ENCODE measurements at places on chromosomes 11 and 22.

GRCh38 chr22:27669798-27670599, 131.6 kb downstream of the MN1 start:
- DNase-seq, result peak; percentile 44

- DNase-seq, result no peak
These were observed 13.0 kb upstream of the MALAT1 start for GRCh38 chr11:65485920-65486219.

- DNase-seq, result no peak
These were observed 353.2 kb upstream of the TENM4 start for GRCh38 chr11:79794057-79794456.

DNA sequence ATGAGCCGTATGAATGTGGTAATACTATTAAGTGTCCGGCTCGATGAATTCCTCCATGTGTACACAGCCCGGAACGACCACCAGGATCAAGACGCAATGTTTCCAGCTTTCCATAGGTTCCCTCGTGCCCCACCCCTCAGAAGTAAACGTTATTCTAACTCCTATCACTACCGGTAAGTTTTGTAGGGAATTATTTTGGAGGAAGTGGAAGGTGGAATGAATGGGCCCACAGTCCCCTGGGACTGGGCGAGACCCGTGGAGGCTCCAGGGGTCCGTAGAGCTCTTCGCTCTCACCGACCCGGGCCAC, 720 bp upstream of the FAR1 start:
- peak; percentile 2 for DNase-seq

DNA sequence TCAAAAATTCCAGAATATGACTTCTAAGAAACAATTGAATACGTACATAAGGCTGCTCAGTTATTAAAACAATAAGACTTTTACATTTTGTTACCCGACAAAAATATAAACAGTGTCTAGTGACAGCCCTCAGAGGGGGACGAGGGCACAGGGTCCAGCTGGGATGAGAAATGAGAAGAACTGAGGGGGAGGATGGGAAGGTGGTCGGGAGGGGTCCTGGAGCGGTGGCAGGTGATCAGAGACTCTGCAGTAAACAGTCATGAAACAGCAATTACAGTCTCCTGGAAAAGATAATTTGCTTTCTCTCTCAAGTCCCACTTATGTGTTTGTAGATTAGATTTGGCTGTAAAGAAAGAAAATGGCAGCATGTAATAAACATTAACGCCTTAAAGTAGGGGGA, 56.0 kb downstream of the PACSIN2 start:
- DNase-seq, result no peak

GRCh38 chr11:10637731-10638151, 55.8 kb downstream of the IRAG1 start:
- no peak for DNase-seq

DNA sequence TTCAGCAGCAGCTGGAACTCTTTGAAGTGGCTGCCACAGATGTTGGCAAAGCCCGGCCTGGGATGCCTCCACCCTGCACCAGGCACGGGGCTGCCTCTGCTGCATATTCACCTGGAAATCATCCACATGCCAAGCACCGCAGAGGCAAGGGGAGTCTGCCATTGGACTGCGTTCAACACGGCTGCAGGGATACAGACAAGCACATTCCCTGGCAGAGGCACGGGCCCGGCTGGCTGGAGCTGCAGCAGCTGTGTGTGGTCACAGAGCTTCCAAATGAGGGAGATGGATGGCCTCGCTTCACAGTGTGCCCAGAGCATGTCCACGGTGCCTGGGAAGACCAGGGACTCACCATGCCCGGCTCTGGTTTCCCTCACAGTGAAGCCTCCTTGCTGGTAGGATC, 1378.9 kb downstream of the TBC1D22A start:
- no peak for DNase-seq

GRCh38 chr22:35892192-35892591, 136.4 kb downstream of the RBFOX2 start:
- peak; percentile 77 for DNase-seq

- DNase-seq, result no peak
These were observed 57.8 kb upstream of the ARHGAP32 start for GRCh38 chr11:129249923-129250322.

DNA sequence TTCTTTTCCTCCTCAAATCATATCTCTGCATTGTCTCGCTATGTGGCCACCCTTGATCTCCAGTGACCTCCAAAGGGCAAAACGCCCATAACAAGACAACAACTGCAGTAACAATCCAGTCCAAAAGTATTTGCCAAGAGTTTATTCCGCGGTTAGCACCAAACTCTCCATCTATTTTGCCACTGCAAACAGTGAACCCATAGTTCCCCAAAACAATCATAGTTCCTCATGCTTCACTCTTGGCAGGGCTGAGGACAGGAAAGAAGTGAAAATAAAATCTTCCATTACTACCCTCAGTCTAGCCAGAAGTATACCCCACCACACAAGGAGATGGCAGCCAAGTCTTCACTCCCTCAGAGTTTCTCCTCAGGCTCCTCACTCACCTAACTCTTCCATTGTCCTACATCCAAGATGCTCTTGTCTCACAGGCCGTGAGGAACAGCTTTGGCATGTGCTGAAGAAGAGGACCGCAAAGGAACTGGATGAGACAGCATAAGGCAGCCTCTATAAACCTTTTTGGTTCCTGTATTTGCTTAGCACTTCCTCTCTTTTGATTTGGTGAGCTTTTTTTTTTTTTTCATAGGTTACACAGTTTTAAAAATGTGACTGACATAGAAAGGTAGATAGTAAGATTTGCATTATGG, at the start of gene LPXN:
Gene LPXN (minus strand): TSS at position 480 of the 644 bp plus-strand sequence. CDS start 84 bp downstream, at position 396.
- peak; percentile 69 for DNase-seq

- peak; percentile 71 for DNase-seq
These were observed 22.9 kb upstream of the MRPL17 start for GRCh38 chr11:6705905-6706535.

DNA sequence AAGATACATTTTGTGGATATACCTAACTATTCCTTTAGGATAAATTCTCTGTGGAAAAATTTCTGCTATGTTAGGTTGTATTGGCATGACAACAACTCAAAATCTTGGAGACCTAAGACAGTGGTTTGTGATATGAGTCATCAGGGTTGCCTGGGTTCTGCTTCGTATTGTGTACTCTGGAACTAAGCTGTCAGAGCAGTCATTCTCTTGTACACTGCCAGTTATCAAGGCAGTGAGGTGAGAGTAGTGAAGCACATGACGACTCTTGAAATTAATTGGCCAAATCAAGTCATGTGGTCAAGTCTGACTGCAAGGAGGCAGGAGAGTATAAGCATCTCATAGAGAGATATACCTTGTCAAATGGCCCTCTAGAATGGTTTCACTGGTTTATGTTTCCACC, 104.4 kb downstream of the FANCF start:
- DNase-seq, result no peak

DNA sequence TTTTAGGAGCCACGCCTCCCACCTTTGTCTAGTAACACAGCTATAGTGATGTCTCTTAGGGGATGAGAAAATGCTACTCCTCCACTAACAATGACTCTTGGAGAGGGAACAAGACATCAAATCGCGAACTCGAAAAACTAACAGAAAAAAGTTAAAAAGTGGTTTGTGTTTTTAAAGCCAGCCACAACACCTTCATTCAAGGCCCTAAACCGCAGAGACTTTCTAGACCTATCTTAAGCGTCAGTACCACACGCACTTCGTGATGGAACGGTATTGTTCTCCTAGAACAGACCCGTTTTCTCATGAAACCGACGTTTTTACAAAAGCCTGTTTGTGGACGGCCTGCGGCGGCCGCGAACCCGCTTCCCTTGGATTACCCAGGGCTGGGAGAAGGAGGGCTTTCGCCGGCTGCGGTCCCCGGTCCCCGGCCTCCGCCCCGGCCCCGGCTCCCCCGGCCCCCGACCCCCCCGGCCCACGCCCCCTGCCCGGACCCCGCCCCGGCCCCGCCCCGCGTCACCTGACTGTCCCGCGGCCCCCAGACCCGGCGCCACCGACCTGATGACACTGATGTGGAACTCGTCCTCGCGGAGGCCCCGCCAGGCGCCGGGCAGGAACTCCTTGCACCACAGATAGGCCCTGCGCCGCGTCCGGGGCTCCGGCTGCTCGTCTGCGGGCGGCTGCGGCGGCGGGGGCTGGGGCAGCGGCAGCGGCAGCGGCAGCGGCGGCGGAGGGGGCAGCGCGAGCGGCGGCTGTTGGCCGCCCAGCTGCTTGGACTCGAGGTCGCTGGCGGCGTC, 718 bp downstream of the CHKA start:
- DNase-seq, result peak; percentile 67

DNA sequence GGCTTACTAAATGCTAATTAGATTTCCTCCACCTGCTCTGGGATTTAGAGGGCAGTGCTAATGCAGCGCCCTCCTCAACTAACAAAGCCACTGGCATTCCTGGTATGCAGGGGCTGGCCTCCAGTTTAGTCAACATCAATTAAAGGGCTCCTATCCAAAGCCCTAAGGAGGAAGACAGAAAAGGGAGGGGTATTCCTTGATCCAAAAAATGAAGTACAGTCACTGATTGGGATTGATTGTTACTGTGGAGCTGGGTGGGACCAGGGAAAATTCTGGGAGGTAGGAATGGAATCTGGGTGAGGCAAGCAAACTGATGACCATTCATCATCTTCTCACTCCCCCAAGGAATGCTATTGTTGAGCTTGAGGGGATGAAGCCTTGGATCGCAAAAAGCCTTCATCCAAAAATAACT, 52.2 kb downstream of the GAB2 start:
- peak; percentile 15 for DNase-seq

GRCh38 chr11:119694334-119694733, 34.7 kb downstream of the NECTIN1 start:
- DNase-seq, result peak; percentile 19

DNA sequence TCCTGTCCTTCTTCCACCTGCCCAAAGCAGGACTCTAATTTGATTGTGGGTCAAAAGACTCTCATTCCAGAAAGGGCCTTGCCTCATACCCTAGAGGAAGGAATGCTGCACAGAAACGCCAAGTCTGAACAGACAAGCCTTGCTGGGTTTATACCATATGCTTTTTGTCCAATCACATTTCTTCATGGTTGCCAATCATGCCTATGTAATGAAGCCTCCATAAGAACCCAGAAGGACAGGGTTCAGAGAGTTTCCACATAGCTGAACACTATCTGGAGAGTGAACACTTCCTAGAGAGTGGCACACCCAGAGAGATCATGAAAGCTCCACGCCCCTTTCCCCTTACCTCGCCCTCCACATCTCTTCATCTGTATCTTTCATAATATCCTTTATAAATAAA, 4.8 kb upstream of the SAA2 start:
- no peak for DNase-seq

DNA sequence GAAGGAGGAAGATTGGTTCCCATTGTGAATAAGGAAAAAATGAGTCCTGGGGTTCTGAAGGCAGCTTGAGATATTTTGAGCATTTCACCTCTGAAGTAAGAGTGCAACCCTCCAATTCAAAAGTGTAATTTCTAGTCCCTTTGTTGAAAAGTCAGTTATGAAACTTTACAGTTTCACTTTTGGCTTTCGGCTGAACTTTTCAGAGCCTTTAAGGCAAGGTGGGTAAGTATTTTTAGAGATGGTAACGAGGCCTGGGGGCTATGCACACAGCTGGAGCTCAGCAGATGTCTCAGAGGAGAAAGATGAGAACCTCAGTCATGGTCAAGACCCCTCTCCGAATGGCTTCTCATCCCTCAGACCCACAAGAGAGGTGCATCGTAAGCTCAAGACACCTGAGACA, 267.6 kb downstream of the KIRREL3 start:
- no peak for DNase-seq

DNA sequence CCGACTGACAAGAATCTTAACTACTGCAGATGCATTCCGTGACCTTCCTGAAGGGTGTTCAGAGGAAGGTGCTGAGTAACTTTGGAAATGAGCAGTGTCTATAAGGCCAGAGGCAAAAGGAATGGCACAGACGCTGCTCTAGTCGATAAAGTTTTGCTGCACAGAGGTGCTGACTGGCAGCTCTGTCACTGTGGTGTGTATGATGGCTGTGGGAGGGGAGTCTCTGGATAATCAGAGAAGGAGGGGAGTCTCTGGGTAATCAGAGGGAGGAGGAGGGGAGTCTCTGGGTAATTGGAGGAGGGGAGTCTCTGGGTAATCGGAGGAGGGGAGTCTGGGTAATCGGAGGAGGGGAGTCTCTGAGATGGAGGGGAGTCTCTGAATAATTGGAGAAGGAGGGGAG, 18.4 kb downstream of the PTDSS2 start:
- DNase-seq, result no peak

DNA sequence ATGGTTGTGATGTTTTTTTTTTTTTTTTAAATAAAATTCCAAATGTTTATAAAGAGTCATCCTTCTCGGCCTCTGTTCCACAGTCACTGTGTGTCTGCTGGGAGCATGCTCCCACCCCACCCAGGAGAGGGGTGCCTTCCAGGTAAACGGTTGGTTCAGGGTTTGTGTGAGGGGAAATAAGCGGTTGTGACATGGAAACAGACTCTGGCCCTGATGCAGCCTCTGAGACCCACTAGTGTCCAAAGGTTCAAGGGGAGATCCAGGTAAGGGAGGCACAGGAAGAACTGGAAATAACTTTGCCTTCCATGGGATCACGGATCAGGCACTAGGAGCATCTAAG, 6.0 kb upstream of the GAS2L1 start:
- no peak for DNase-seq

DNA sequence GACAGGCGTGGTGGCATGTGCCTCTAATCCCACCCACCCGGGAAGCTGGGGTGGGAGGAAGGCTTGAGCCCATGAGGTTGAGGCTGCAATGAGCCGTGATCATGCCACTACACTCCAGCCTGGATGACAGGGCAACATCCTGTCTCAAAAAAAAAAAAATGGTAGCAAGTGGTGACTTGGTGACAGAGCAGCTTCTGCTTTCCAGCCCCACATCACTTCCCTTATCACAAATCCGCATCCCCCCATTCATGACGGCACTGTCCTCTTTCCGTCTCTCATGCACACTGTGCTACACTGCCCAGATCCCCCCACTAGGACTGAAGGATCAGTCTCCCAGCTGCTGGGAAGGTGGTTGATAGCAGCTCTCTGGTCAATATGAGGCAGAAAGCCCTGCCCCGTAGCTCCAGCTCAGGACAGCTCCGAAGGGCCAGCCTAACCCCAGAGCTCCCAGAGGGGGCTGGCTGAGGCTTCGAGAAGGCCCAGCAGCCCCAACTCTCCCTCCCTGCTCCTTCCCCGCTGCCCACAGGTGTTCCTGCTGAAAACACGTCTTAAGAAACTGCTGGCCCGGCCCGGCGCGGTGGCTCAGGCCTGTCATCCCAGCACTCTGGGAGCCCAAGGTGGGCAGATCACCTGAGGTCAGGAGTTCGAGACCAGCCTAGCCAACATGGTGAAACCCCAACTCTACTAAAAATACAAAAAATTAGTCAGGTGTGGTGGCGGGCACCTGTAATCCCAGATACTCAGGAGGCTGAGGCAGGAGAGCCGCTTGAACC, 15.9 kb downstream of the PGA5 start:
- DNase-seq, result no peak

Data from lung microvascular endothelial cell (primary cell).